Ascending aorta (tissue), 2 donors: ENCODE measurements at places on chromosomes 3 and 15. TPM values are rescaled to one million over a fixed set of nuclear protein-coding genes. Genes with fewer than 3 reads are reported as not detected.
A peak's percentile ranks its signal among the peaks of the same experiment; 100 is the strongest.

GRCh38 chr3:51675201-51675611, 4.2 kb downstream of the TEX264 start:
- H3K27ac ChIP-seq, result no peak overlapping the region
- peaks cover 11% of the 10 kb centered on the region for H3K4me1 ChIP-seq
- peak; percentile 47 for DNase-seq
- no peak overlapping the region for H3K4me3 ChIP-seq
- H3K27me3 ChIP-seq, result no peaks in the 10 kb centered on the region
- H3K36me3 ChIP-seq, result peaks cover 3% of the 10 kb centered on the region

DNA sequence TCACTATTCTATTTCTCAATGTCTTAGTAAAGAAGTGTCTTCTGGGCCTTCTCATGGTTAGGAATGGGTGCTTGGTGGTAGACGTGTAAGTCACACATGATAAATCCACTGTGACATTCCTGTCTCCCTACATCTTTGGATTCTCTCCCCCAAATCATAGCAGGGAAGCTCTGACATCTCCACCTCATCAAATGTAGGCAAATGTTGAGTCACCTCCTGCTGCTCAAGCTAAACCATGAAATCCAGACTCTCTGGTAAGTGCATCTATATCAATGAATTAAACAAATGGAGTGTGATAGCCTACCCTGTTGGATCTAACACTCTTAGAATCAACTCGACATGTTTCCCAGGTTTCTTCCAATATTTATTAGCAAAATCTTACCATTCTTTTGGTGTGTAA, 42.8 kb upstream of the RPL35A start:
- H3K36me3 ChIP-seq, result no peaks in the 10 kb centered on the region
- no peak for DNase-seq
- H3K27ac ChIP-seq, result no peak overlapping the region
- H3K4me3 ChIP-seq, result no peak overlapping the region
- H3K27me3 ChIP-seq, result no peaks in the 10 kb centered on the region

DNA sequence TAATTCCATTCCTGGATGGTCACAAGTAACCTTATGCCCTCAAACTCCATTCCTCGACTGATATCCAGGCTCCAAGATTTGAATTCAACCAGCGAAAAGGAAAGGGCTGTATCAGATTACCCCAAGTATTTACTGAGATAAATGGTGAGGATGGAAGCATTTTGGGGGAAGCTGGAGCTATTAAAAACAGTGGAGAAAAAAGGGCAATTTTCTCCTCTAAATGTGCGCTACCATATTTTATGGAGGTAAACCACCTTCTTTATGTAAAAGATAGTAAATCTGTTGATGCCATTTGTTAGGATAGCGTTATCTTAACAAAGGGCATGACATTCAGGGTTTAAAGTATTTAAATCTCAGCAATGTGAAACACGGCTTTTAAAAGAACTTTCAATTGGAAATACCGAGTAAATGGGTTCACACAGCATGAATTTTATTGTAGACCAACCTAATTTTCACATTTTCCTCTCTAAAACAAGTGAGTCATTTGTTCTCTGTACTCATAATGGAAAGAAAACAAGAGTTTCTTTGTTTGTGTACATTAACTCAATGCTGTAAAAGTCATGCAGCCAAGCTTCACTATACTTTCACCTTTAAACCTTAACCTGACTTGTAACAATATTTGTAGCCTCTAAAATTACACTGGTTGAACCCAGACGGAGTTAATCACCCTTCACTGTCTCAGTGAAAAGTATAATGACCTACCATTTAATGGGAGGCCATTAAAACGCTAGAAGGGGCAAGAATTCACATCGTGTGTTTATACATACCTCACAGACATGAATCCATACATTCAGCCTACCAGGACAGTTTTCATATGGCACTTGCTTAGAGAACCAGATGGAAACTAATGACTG, 773.4 kb downstream of the ROBO1 start:
- H3K36me3 ChIP-seq, result no peaks in the 10 kb centered on the region
- no peaks in the 10 kb centered on the region for H3K4me1 ChIP-seq
- no peak overlapping the region for H3K27ac ChIP-seq
- H3K4me3 ChIP-seq, result no peak overlapping the region
- DNase-seq, result no peak

- H3K27me3 ChIP-seq, result no peaks in the 10 kb centered on the region
- no peak for DNase-seq
- no peaks in the 10 kb centered on the region for H3K36me3 ChIP-seq
- no peak overlapping the region for H3K27ac ChIP-seq
- no peaks in the 10 kb centered on the region for H3K4me1 ChIP-seq
Observed at GRCh38 chr3:73706771-73707170, 82.0 kb upstream of the PDZRN3 start.

DNA sequence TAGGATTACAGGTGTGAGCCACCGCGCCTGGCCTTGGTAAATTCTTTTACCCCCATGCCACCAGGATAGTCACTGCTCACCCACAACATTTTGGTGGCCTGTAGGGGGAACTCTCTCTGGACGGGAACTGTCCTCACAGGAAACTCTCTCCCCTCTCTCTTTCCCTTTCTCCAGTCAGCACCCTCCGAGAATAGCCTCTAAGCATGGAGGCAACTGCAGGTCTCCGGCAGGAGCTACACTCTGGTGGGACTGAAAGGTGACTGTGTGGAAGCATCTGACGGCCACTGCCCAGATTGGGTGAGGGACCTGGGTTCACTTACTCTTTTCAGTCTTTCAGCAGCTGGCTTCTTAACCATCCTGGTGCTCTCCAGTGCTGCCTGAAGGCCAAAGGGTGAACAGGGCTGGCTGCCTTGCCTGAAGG, 21.3 kb downstream of the TRANK1 start:
- H3K27me3 ChIP-seq, result no peaks in the 10 kb centered on the region
- H3K27ac ChIP-seq, result no peak overlapping the region
- DNase-seq, result no peak
- no peaks in the 10 kb centered on the region for H3K4me1 ChIP-seq
- no peak overlapping the region for H3K4me3 ChIP-seq
- H3K36me3 ChIP-seq, result no peaks in the 10 kb centered on the region

DNA sequence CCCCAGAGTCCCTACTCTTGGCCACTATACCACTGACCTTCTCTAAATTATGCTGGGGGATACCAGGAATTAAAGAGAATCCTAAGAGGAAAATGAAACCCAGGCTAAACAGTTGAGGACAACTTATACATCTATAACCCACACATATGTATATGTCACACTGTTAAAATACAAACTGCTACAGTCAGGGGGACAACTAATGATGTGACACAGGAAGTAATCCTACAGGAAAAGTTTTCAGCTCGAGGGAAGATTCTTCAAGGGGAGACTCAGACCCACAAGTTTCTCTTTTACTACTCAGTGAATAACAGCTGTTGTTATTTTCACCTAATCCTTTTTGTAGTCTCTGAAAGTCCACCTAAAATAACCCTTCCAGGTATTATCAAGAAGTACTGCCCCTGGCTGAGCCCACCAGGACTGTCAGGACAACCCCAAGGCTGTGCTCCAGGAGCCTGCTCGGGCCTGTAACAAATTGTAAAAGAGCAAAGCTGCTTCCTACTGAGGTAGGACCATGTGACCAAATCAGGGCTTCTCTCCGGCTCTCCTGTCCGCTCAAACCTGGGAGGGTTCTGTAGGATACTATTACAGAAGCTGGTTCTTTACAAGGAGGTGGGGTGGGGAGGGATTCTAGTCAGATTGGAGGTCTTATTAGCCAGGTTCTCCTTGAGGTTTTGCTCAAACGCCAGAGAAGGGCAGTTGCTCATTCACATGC, 91.6 kb downstream of the SRGAP3 start:
- H3K27me3 ChIP-seq, result no peaks in the 10 kb centered on the region
- H3K36me3 ChIP-seq, result no peaks in the 10 kb centered on the region
- no peak overlapping the region for H3K4me3 ChIP-seq
- no peaks in the 10 kb centered on the region for H3K4me1 ChIP-seq
- no peak for DNase-seq

GRCh38 chr15:65423150-65423975, 616 bp upstream of the IGDCC4 start:
- H3K27ac ChIP-seq, result no peak overlapping the region
- H3K4me3 ChIP-seq, result no peak overlapping the region

- no peaks in the 10 kb centered on the region for H3K27me3 ChIP-seq
- no peak overlapping the region for H3K27ac ChIP-seq
- peaks cover 86% of the 10 kb centered on the region for H3K36me3 ChIP-seq
- H3K4me1 ChIP-seq, result no peaks in the 10 kb centered on the region
- no peak overlapping the region for H3K4me3 ChIP-seq
- no peak for DNase-seq
Observed at GRCh38 chr15:70050970-70051369, 46.7 kb downstream of the TLE3 start.

GRCh38 chr3:20128358-20128757, 57.6 kb downstream of the SGO1 start:
- H3K36me3 ChIP-seq, result peaks cover 10% of the 10 kb centered on the region
- no peak overlapping the region for H3K4me3 ChIP-seq
- no peaks in the 10 kb centered on the region for H3K4me1 ChIP-seq

GRCh38 chr3:157572559-157573270, 69.5 kb upstream of the VEPH1 start:
- H3K4me3 ChIP-seq, result no peak overlapping the region
- H3K4me1 ChIP-seq, result no peaks in the 10 kb centered on the region
- DNase-seq, result no peak
- H3K36me3 ChIP-seq, result no peaks in the 10 kb centered on the region
- H3K27me3 ChIP-seq, result no peaks in the 10 kb centered on the region
- no peak overlapping the region for H3K27ac ChIP-seq

DNA sequence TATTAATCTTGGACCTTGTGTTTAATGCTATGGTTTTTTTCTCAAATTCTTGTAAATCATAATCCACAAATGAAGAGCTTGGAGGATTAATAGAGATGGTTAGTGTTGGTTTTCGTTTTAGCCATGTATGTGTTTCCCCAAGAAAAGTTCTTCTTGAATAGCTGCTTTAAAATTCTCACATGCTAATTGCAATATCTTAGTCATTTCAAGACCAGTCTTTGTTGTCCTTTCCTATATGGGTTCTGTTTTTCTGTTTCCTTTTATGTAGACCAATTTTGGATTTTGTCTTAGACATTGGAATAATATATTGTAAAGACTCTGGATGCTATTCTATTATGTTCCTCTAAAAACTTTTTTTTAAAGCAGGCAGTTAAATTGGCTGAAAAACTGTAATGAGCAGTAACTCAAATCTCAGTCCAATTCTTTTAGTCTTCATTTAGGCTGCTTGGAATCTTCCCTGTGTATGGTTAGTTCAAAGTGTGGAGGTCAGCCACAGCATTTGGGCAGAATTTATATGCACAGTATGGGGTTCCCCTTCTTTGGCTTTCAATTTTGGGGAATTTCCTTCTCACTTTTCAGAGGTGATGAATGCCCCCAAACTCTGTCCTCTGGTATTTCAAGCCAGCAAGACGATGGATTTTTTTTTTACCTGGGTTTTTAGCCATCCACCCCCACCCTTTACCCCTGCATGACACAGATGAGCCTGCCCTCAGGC, 39.1 kb upstream of the DNAJC13 start:
- no peak overlapping the region for H3K27ac ChIP-seq
- H3K4me3 ChIP-seq, result no peak overlapping the region
- no peaks in the 10 kb centered on the region for H3K4me1 ChIP-seq
- no peaks in the 10 kb centered on the region for H3K27me3 ChIP-seq
- H3K36me3 ChIP-seq, result no peaks in the 10 kb centered on the region

- no peak overlapping the region for H3K27ac ChIP-seq
- no peaks in the 10 kb centered on the region for H3K27me3 ChIP-seq
- H3K4me1 ChIP-seq, result no peaks in the 10 kb centered on the region
- no peak overlapping the region for H3K4me3 ChIP-seq
- H3K36me3 ChIP-seq, result peaks cover 40% of the 10 kb centered on the region
Observed at GRCh38 chr15:50562735-50563640, 16.5 kb upstream of the USP50 start.

DNA sequence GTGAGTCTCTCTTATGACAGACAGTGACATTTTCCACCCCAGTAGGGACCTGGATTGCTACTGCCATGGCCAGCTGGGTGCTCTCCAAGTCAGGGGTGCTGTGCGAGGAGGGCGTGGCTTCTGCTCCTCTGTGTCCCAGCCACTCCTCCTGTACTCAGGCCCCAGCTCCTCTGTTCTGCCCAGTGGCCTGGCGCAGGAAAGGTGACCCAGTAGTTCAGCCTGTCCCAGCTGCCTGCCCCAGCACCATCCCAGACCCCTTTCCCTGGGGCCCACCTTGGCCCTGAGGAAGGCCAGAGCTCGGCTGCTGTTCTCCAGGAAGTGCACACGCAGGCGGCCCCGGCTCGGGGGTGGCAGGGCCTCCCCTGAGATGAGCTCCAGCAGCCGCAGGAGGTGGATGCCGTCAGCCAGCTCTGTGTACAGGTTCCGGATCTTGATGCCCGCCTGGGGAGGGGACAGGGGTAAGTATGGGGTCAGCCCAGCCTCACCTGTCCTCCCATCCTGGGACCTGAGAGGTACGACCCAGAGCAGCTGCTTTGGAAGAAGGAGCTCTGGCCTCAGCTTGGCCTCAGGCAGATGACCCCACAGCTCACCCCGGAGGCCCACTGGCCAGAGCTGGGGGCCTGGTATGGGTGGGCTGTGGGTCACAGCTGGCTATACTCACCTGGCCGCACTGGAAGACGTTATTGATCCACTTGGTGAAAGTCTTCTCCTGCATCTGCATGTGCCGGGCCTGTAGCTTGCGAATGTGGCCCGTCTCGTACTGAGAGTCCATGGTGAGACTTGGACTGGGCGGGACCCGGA, 1.0 kb downstream of the SPTBN5 start:
- no peak for DNase-seq
- H3K4me1 ChIP-seq, result peaks cover 12% of the 10 kb centered on the region
- no peaks in the 10 kb centered on the region for H3K36me3 ChIP-seq
- no peaks in the 10 kb centered on the region for H3K27me3 ChIP-seq

The AP3B2 gene
- total RNA-seq, result not detected

The GORASP1 gene
- total RNA-seq, result 186 TPM

The INTS14 gene
- total RNA-seq, result 14.5 TPM

The GP9 gene
- total RNA-seq, result not detected

The ADPGK gene
- 24.8 TPM for total RNA-seq

The ISLR gene
- total RNA-seq, result 211 TPM
